Hematopoietic multipotent progenitor cell treated with erythropoietin and hydrocortisone succinate and interleukin-3 and kit ligand, for 17 days (in vitro differentiated cells): ENCODE measurements at places on chromosomes 11 and 22.

GRCh38 chr11:9692691-9693090 is 28.8 kb downstream of the SWAP70 start:
- no peak for DNase-seq

- DNase-seq: no peak
Observed at GRCh38 chr11:33018840-33019239, 3.2 kb downstream of the DEPDC7 start.

DNA sequence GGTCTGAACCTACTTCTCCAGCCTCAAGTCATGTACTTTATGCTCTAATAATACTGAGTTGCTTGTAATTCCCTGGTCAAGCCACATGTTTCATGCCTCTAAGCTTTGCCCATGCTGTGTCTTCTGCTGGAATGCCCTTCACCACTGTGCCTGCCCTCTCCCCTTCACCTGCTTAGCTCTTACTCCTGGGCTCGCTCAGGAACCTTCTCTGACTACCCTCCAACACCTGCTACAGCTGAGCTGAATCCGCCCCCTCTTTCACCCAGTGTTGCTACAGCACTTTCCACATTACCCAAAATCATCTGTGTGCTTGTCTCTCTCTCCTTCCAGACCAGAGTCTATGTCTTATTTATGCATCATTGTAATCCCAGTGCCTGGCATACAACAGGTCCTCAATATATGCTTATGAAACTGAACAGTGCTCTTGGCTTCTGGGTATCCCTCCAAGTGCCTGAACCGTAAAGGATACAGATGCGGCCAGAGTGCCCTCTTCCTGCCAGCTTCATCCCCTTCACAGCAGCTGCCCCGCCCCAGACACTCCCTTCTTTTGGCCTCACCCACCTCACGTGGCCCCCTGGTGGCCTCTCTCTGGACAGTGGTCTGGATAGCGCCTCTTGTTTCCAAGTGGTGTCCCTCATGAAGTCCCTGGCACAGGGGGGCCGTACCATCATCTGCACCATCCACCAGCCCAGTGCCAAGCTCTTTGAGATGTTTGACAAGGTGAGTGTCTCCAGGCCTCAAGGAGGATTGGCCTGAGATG is 7.1 kb downstream of the ABCG4 start:
- peak; percentile 63 for DNase-seq

GRCh38 chr11:108672113-108672512 is 7.2 kb downstream of the DDX10 start:
- DNase-seq: peak; percentile 14

- no peak for DNase-seq
Observed at GRCh38 chr11:102457056-102457677, 4.6 kb upstream of the TMEM123 start.

DNA sequence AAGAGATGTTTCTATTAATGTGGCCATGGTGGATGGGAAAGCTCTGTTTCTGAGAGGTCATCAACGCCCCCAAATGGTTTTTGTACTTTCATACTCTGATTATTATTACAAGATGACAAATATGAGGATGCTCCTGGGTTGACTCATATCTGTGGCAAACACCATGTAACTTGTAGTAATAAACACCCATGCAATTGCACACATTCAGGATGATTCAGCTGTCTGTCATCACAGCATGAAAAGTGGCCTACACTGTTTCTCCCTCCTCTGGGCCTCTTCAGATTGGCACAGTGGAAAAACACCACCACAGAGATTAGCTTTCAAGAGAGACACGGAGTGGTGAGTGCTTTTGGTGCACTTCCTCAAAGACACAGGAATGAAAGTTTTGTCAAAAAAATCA is 85.4 kb downstream of the MTNR1B start:
- DNase-seq: no peak

- DNase-seq: no peak
Observed at GRCh38 chr22:27107824-27108223, 450.4 kb downstream of the MIAT start.

DNA sequence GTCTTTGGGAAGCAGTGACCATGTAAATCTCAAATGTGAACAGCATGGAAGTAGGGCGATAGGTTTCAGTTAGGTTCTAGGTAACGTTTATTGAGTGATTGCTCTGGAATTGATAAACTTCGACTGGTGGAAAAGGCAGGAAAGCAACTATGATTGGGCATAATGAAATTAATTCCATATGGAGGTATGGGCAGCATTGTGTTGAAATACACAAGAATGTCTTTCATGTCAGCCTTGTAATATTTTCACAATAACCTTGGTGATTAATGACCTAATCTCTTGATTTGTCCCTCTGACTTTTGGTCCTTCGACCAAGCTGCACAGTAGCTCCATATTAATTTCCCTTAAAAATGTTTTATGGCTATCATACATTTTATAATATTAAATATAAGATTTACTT is 2.8 kb downstream of the CEP57 start:
- DNase-seq: no peak

GRCh38 chr22:24809331-24809730 is 3.3 kb downstream of the SGSM1 start:
- no peak for DNase-seq

DNA sequence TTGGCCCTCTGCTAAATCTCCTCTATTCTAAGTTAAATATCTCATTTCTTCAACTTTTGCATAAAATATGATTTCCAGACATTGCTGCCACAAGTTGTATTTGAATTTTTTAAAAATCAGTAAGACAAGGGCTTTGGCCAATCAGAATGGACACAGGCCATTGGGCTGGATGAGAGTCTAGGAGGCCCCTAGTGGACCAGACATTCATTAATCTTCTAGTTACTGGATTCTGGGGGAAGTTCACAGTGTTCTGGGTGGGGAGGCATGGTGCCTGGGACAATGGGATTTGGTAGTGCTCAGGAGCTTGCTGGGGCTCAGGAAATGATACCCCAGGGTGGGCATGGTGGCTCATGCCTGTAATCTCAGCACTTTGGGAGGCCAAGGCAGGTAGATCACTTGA is 12.4 kb upstream of the SORL1 start:
- no peak for DNase-seq

GRCh38 chr22:33018232-33018864 is 39.8 kb downstream of the SYN3 start:
- peak; percentile 24 for DNase-seq

GRCh38 chr11:2767801-2768200 is 68.0 kb upstream of the KCNQ1OT1 start:
- DNase-seq: no peak

DNA sequence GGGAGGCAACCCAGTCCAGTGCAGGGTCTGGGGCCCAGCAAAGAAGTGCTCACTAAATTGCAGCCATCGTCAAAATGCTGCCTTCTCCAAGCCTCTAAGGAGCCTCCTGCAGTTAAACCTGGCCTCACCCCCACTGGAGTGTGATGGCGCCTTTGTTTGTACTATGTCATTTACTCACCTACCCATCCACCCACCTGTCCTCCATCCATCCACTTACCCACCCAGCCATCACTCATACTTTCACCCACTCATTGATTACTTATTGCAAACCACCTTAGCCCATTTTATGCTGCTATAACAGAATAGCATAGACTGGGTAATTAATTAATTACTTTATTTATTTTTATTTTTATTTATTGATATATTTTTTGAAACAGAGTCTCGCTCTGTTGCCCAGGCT is 28.8 kb upstream of the PPFIA1 start:
- no peak for DNase-seq

GRCh38 chr22:21447694-21448402 is 19.3 kb upstream of the TMEM191C start:
- DNase-seq: no peak

DNA sequence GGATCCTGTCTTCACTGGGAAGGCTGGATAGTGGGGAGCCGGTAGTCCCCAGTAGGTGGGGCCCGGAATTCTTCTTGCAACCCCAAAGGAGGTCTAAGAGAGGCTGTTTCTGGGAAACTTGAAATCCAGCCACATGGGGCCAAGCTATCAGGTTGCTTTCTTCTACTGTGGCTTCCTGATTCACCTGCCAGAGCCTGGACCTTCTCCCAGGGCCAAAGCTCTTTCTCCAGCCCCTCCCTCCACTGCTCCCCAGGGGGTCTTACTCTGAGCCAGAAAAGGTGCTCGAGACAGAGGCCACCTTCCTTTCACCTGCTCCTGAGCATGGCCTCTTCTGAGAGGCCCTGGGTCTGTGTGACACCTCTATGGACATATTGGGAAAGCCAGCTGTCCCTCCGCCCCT is 9.1 kb downstream of the TST start:
- DNase-seq: no peak

DNA sequence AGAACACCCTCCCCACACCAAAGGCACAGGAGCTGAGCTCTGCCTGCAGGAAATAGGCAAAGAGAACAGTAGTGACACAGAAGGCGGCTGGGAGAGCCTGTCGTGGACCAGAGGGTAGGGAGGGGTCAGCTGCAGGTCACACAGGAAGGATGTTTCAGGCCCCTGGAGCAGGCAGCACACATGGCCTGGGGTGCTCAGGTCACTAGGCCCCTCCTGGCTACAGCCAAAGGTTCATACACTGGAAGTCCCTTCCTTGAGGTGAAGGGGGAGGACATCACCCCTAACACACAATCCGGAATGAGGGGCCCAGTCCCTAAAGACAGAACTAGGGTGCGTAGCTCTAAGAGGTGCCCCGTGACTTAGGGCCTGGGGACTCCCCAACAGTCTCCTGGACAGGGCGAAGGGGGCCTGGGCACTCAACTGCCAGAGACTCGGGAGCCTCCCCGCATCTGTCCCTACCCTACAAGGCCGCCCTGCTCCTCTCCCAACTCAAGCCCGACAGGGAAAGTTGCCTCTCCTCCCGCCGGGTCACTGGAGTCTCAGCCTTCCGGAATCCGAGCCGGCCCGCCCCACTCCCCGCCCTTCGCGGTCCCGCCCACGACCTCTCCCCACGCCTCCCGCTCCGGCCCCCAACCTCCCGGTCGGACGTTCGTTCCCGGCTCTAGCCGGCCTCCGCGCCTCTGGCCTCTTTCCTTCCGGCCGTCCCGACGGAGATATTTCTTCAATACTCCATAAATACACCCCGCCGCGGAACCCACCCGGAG is at the start of gene CYB5R2:
Gene CYB5R2 (minus strand): TSS at position 541 of the 764 bp plus-strand sequence. CDS start 675 bp downstream, outside the sequence.
- no peak for DNase-seq

GRCh38 chr11:117466966-117467365 is 139.3 kb downstream of the CEP164 start:
- no peak for DNase-seq

DNA sequence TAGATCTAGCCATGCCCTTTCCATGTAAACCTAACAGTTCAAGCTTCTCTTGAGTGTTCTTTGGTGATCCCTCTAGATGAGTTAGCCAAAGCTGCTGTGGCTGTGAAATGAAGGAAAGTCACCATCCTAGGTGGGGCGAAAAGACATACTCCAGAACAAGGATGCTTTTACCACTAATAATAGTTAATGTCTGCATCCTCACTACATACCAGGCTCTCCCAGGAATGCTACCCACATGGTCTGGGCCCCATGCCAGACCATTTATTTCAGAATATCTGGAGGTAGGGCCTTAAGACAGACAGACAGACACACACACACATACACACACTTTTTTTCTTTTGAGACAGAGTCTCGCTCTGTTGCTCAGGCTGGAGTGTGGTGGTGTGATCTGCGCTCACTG is 14.7 kb downstream of the ABTB2 start:
- DNase-seq: no peak

DNA sequence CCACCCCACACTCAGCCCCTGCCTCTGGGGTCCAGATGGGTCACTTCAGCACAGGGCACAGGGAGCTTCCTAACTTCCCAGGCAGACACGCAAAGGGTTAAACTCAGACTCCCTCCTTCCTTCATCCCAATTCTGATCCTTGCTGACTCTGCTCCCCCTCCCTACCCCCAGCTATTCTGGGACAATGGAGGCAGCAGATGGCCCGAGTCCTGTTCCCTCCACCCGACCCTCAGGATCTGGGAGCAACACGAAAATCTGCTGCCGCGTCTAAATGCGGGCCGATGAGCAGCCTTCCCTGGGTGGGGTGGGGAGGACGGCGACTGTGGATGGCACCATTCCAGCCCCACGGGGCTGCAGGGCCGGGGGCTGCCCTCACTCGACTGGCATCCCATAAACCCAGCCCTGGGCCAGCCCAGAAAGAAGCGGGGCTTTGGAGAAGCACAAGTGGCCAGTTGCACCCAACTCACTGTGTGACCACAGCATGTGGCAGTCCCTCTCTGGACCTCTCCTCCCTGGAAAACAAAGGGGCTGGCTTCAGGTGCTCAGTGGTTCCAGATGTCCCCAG is 18.7 kb downstream of the MFNG start:
- no peak for DNase-seq

- DNase-seq: no peak
Observed at GRCh38 chr11:61924064-61924455, 6.7 kb upstream of the RAB3IL1 start.

DNA sequence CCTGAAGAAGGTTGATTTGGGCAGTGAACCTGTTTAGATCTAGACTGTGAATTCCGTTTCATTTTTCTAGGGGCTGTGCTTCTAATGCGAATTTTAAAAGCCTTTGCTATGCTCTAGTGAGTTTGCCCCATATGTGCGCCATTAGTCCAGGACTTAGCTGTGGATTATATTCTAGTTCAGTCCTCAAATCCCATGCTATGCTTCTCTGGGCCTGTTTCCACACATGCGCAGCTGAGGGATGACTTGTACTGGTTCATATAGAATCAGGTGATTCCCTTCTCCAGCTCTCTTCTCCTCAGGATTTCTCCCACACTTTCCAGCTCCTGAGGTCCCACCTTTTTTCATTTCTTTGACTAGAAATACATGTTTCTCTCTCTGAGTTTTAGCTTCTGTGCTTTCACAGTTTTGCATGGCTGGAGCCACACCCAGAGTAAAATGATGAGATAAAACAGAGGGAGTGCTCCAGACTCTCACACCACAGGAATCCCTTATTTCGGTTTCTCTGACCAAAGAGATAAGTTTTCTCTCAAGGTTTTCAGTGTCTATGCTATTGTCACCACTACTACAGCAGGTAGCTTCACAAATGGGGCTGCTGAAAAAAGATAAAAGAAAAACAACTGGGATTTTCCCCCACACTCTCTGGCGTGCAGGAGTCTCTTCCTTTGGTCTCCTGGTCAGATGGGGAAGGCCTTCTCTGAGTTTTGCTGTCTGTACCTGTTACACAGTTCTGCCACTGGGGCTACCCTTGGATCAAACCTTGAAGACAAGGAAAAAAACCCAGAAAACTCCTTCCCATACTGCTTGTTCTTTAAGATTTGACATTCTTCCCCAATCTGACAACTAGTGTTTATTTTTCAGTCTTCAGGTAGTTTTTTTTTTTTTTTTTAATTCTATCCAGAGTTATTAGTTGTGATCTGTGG is 96.2 kb upstream of the TEAD1 start:
- no peak for DNase-seq

DNA sequence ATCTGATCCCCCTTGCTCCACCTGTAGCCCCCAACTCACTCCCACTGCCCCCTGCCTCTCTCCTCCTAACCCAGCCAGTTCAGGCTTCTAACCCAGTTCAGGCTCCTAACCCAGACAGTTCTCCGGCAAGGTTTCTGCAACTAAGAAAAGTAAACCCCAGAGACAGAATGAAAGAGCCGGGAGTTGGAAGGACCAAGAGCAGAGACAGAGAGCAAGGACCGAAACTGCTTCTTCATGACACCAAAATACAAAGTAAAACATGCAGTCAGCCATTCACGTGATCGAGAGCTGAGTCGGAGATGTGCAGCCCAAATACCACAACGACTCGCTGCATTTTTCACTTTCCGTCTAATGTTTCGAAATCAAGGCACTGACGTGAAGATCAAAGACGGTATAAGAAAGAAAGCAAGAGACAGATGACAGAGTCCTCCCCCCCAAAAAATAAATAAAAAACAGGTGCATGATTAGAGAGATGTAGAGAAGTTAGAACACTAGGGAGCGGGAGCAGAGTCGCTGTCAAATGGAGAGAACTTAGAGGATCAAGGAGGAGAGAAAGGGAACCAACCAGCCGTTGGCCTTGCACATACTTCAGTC is 884 bp downstream of the IL10RA start:
- DNase-seq: no peak
